HT1080 (cell line): ENCODE measurements at places on chromosomes 12 and 14.
A peak's percentile ranks its signal among the peaks of the same experiment; 100 is the strongest.

GRCh38 chr14:34302654-34303053 lies 159.4 kb downstream of the SPTSSA start:
- DNase-seq, result no peak

GRCh38 chr12:76014007-76014406 lies 17.6 kb downstream of the PHLDA1 start:
- DNase-seq, result no peak

- DNase-seq, result no peak
Measured at GRCh38 chr14:30673071-30673470, 51.0 kb downstream of the SCFD1 start.

DNA sequence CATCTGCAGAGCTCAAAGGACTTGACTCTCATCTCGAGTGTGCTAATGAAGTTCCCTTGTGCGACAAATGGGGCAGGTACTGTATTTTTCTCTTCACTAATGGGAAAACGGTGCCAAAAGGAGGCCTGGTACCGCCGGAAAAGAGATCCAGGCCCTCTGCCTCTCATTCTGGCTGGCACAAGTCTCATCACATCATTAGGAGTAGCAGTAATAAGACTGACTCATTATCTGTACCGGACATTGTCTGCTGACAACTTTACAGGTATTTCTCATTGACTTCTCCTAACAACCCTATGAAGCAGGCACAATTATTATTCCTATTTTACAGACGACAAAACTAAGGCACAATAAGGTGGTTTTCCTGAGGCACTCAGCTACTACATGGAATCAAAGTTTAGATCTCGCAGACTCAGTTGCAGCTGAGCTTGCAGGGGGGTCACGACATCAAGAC lies 668 bp downstream of the APPL2 start:
- DNase-seq, result peak; percentile 40

DNA sequence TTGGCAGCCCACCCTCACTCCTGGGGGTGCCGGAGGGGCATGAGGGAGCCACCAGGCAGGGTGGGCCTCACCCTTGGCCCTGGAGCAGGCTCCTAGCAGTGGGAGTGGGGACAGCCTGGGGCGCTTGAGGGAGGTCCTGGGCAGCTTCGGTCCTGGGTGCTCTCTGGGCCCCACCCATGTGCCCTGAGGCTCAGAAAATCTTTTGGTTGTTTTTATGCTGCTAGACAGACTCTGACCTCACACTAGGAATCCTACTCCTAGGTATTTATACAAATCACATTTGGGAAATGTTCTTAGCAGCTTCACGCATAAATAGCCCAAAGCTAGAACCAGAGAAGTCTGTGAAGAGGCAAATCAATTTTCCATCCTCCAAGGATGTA lies 10.9 kb upstream of the ULK1 start:
- DNase-seq, result no peak

DNA sequence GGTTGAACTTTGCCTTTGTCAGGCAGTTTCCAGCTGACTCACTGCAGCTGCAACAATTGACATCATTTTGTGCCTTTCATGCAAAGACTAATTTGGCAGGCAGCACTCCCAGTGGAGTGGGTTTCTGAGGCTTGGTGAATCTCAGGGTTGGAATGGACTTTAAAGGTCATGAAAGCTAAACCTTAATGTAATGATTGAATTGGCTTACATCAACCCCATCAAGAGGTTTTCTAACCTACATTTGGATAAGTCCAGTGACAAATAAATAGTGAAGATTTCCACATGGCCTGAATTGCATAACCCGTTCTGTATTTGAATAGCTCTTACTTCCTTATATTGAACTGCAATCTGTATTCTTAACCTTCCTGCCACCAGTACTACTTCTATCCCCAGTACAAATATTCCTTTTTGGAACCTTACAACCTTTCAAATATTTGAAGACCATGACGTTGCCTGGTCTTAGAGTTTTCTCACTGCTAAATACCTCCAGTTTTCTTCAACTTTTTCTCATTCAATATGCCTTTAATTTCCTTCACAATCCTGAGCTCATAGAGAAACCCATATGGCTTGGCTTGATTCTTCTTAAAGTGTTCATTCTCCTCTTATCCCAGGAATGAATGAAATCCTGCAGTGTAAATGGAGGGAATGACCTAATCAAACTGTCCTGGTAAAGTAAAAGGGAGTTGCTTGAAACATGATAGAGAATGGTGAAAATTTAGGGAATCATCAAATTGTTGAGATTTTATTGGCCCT lies 168.1 kb upstream of the NOVA1 start:
- peak; percentile 55 for DNase-seq

DNA sequence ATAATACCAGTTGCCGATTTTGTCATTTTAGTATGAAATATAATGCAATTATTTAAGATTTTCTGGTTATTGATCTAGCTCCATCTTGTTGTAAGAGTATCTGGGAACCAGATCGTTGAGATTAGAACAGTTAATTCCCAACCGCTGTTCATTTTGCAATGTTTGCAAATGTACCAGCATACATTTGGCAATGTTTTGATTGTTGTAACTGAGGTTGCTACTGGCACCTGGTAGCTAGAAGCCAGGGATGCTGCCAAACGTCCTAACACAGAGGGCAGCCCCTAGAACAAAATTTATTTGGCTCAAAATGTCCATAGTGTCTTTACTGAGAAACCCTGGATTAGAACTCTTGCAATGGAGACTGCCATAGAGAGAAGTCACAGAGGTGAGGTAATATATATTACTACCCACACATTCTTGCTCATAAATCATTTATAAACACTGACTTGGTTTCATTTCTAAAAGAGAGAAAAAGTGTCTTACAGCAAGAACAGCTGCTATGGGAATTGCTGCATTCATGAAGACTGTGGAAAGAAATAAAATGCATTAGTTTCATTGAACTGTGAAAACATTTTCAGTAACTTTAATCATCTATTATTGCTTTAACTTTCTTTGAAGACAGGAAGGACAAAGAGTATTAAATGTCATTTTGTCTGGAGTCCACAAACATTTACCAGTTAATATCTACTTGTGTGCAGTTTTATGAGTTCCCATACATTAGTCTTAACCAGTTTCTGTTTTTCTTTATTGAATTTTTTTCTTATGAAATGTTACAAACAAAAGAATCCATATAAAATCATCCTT lies 46.2 kb downstream of the ABCC9 start:
- no peak for DNase-seq

DNA sequence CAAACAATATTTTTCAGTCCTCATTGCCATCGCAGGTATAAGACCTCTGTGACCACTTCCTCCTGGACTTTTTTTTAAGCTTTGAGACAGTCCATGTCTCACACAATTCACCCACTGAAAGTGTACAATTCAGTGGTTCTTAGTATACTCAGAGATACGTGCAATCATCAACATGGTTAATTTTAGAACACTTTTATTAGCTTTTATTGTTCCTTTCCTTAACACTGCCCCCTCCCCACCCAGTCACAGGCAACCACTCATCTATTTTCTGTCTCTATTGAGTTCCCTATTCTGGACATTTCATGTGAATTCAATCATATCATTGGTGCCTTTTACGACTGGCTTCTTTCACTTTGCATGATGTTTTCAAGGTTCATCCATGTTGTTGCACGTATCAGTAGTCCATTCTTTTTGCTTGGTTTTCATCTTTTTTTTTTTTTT lies 16.2 kb downstream of the NCKAP5L start:
- DNase-seq, result no peak

GRCh38 chr14:86357876-86358275 lies 827.9 kb downstream of the FLRT2 start:
- DNase-seq, result no peak

GRCh38 chr12:109369831-109370230 lies 22.1 kb downstream of the MYO1H start:
- DNase-seq, result no peak

GRCh38 chr12:55974308-55974730 lies 441 bp downstream of the RAB5B start:
- DNase-seq, result no peak

DNA sequence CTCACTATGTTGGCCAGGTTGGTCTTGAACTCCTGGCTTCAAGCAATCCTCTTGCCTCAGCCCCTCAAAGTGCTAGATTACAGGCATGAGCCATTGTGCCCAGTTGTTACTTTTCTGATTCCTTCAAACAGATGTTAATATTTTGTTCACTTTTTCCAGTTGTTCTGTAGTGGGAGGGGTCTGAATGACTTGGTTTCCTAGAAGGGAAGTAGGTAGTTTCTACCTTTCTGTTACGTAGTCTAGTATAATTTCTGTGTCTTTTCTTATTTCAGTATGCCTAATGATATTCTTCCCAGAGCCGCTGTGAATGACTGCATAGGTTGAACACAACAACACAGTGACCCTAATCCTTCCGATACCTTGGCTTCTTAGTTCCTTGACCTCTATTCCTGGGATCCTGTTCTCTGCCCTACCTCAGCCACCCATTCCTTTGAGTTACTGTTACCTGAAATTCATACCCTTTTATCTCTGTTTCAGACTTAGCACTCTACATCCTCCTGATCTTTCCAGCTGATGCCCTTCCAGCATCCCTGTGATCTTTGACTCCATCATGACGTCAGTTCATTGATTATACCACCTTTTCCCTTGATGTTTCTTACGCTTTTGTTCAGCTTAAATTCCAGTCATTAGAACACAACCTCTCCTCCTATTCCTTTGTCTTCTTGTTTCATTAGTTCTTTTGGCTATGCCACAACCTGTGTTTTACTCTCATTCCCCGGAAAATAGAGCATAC lies 33.3 kb downstream of the RCOR1 start:
- DNase-seq, result no peak

- DNase-seq, result peak; percentile 68
Measured at GRCh38 chr14:75088566-75089373, 19.3 kb downstream of the ZC2HC1C start.

- no peak for DNase-seq
Measured at GRCh38 chr12:25818596-25819390, 139.7 kb upstream of the RASSF8 start.

DNA sequence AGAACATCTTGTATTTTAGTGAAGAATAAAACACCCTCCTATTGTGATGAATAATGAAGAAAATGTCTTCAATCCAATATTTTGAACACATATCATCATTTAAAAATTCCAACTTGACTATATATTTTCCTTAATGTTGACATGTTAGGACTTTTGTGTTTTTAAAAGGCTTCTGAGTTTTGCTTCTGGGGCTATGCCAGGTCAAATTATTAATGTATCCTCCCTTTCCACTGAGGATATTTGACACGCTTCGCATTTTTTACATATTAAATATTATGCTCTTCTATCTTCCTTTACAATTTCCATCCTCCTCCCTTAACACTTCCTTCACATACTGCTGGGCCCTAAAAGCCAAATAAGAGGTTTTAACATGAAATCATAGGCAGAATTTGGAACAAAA lies 20.6 kb downstream of the RERG start:
- no peak for DNase-seq
